ENCODE measurements at places on chromosomes 1 and 21. TPM values are rescaled to one million over a fixed set of nuclear protein-coding genes. Genes with fewer than 3 reads are reported as not detected.

TCHH gene
- not detected for polyA plus RNA-seq

VCAM1 gene
- not detected for polyA plus RNA-seq

HAO2 gene
- not detected for polyA plus RNA-seq

DNA sequence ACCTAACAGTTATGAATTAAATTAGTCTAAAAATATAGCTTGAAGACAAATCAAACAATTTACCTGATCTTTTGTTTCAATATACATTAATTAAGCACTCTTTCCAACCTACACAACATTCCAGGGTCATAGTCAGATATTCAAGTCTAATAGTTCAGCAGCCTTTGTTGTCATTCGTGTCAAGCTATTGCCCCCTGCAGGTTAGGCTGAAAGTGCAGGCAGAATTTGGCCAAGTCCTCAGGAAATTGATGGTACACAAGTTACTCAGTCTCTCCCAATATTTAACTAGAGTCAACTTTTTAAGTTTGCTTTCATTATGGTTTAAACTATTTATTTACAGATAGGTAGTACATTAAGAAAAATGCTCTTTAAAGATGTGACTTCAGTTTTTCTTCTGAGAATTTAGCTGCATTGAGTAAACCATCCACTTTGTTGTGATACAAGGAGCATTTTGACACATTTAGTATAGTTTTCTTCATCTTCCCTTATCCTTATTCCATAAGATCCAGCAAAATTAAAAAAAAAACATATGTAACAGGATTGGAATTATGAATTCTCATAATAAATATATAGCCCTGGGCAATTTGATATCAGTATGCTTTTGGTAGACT is 130.3 kb upstream of the DPYD start:
- H3K27ac ChIP-seq, result no peak overlapping the region
- H3K4me3 ChIP-seq, result no peak overlapping the region
- peaks cover 14% of the 10 kb centered on the region for H3K4me1 ChIP-seq

DNA sequence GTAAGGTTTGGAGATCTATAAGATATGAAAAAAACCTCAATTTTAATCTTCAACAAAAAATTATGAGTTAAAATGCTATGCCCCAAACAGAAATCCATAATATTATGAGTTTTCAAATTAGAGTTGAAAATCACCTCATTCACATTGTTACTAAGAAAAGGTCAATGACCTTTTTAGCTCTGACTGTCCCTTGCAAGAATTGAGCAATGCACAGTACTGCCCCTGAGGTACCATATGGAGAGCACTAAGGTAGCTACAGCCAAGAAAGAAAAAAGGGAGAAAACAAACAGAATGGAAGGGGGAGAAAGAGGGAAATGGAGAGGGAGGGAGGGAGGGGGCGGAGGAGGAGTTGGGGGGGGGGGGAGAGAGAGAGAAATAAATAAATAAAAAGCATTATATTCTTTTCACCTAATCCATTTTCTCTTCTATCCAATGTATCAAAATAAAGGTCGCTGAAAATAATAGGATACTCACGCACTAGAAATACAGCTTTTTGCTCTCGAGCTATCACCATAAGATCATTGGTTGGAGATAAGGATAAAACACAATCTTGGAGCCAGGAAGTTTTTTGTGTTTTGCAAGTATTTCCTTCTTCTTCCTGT is 58.8 kb downstream of the RAB3GAP2 start:
- H3K4me1 ChIP-seq, result peaks cover 17% of the 10 kb centered on the region
- H3K27ac ChIP-seq, result peak overlapping the region; percentile 36
- no peaks in the 10 kb centered on the region for H3K27me3 ChIP-seq
- no peak overlapping the region for H3K4me3 ChIP-seq
- DNase-seq, result no peak
- peaks cover 45% of the 10 kb centered on the region for H3K36me3 ChIP-seq

PM20D1 gene
- 0.04 TPM for polyA plus RNA-seq

EXOSC10 gene
- polyA plus RNA-seq, result 27.4 TPM

- H3K27ac ChIP-seq, result no peak overlapping the region
- no peaks in the 10 kb centered on the region for H3K27me3 ChIP-seq
- DNase-seq, result no peak
- no peak overlapping the region for H3K4me3 ChIP-seq
These were observed 14.9 kb upstream of the MACF1 start for GRCh38 chr1:39189592-39190041.

GRCh38 chr1:2962946-2963345 is 58.3 kb upstream of the ACTRT2 start:
- peaks cover 4% of the 10 kb centered on the region for H3K27me3 ChIP-seq
- H3K4me3 ChIP-seq, result no peak overlapping the region
- H3K4me1 ChIP-seq, result no peaks in the 10 kb centered on the region
- H3K36me3 ChIP-seq, result no peaks in the 10 kb centered on the region
- H3K27ac ChIP-seq, result no peak overlapping the region

All from CD14-positive monocyte (primary cell).